ENCODE measurements at places on chromosomes 7 and 10.

GRCh38 chr10:9012312-9012711, 957.8 kb downstream of the GATA3 start:
- DNase-seq: no peak

DNA sequence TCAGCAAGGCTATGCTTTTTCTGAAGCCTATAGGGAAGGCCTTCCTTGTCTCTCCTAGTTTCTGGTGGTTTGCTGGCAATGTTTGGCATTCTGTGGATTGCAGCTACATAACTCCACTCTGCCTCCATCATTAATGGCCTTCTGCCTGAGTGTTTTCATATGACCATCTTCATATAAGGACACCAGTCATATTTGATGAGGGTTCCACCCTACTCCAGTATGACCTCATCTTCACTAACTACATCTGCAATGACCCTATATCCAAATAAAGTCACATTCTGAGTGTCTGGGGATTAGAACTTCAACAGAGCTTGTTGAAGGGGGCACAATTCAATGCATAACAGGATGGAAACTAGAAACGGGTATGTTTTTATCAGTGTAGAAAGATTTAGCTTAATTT, 22.1 kb downstream of the CAV1 start:
- no peak for DNase-seq

- no peak for DNase-seq
Observed at GRCh38 chr10:128487517-128487916, 361.3 kb upstream of the MKI67 start.

DNA sequence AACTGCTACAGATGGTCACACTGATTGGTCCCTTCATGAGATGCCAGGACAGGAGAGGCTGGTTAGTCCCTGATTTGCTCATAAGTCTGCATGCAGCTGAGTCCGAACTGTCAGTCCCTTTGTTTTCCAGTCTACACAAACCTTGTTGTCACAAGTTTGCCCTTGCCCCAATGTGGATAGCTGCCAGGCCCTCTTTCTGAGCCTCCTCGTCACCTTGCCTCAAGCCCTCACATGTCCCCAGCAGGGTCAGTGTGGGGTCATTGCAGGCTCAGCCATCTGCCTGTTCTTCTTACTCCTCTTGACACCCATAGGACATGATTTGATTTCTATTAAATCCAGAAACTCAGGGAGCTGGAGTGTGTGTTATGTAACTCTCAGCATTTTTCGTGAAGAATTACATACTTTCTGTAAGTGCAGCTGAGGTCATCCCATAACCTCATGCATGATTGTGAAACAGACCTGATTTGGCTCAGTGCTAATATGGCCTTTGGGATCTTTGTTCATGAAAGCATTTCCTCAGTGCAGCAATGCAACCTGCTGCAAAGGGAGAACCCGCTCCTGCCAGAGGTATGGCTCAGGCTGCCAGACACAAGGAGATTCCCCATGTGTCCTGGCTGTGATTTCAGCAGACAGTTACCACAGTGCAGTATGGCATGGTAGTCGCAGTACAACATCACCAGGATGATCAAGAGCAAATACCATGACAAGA, 70.0 kb upstream of the ZMIZ2 start:
- no peak for DNase-seq

DNA sequence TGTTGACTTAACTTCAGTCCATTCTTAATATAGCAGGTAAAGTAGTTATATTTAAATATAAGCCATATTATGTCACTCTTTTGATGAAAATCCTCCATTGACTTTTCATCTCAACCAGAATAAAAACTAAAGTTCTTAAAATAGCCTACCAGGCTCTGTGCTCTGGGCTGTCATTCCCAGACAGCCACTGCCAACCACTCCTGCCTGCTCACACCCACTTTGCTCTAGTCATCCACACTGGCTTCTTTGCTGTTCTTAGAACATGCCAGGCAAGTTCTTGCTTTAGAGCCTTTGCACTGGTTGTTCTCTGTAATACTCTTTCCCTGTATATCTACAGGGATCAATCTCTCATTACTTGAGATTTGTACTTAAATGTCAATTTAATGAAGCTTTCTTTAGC, 80.6 kb downstream of the ZEB1 start:
- DNase-seq: no peak

GRCh38 chr7:664997-665735, 61.3 kb upstream of the DNAAF5 start:
- no peak for DNase-seq

DNA sequence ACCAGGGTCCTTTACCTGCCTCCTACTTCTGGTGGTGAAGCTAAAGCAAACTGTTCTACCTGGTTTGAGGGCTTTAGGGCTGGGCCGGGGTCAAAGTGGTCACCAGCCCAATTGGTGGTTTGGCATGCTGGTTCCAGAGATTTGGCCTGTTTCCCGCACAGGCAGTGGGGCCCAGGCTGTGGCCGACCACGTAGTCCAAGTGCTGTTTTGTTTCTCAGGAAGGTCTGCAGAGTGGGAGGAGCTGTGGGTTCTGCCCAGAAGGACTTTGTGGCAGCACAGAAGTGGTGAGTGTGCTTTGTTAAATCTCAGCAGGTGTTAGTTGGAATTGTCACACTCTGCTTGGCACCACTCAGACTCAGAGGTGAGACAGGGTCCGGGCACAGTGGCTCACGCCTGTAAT, 85.8 kb downstream of the MKX start:
- DNase-seq: no peak

GRCh38 chr10:133142523-133143199, 17.4 kb upstream of the KNDC1 start:
- DNase-seq: no peak

DNA sequence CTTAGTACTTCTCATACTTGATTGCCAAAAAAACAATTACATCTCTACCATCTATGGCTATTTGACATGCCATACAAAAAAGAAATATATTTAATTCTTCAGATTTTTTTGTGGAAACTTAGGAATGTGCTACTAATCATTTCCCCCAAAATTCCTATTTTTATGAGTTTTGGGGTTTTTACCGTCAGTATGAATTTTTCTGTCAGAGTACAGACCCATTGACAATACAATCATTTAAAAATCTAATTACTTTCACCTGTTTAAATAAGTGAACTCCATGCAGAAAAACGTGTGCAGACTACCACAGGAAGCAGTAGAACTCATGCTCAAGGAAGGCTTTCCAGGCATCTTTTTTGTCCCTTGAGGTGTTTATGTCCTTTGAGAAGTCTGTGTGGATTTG, 48.8 kb upstream of the FOXP2 start:
- no peak for DNase-seq

DNA sequence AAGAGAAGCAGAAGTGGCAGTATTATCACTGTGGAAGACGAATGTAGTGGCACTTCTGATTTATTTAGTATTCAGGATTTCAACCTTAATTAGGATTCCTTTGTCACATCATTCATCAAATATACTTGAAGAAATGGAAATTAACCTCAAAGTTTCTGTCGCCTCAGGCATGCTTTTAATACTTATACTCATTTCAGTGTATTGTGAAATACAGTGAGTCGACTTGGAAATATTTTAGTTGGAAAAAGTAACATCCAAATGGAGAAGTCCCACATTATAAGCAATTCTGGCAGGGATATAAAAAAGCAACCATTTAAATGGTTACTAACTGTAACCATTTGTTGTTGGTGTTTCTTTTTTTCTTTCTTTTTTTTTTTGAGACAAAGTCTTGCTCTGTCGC, 648.8 kb downstream of the ARL4A start:
- no peak for DNase-seq

DNA sequence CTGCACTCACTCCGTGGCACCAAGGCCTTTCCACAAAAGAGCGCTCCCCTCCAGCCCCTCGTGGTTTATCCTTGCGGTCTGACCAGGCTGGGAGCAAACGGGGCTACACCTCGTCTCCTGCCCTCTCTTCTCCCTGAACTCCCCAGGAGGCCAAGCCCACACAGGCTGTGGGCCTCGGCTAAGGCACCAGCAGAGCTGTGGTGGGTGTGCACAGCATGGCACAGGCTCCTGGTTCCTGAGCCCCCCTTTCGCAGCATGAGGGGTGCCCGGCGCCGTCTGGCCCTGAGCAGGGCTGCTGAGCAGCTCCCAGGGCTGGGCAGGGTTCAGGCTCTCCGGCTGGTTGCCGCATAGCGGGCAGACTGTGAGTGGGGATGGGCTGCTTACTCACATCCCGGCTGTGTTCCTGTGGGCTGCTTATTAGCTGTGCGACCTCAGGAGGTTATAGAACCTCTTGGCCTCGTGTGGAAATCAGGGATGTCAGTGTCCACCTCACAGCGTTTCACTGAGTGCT, 90.4 kb downstream of the ZMIZ1 start:
- no peak for DNase-seq

DNA sequence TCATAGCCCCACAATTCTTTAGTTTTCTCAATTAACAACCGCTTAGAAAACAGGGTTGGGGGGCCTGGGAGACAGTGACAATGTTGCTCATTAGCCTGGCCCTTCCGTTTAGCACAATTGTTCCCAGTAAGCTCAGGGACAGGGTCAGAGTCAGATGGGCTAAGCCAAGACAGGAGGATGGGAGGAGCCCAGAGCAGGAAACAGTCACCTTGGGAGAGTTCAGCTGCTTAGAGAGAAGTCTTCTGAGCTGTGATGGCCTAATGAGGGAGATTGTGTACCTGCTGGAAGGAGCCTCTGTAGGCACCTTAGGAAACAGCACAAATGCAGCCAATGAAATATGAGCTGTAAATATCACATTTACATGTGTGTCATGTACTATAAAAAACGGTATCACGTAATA, 35.9 kb downstream of the SVOPL start:
- DNase-seq: no peak

DNA sequence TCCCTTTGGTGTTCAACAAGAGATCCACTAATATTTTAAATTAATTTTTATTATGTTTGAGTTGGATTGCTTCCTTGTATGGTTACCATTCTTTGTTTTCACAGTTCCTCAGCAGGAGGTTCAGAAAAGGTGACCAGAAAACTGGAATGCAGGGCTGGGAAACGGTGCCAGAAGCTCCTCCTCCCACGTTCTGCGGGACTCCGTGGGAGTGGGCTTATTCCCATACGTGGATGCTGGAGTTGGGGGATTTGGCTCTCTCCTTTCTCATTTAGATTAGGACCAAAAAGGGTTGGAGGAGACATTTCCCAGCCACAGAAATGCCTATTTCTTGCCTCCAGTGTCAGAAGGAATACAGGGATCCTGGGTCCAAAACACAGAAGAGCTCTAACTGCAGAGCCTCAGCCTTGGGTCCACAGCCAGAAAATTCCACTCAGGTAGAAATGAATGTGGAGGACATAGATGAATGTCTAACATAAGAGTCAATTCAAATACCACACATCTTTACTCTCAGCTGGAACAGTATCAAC, 56.0 kb downstream of the SORBS1 start:
- no peak for DNase-seq

DNA sequence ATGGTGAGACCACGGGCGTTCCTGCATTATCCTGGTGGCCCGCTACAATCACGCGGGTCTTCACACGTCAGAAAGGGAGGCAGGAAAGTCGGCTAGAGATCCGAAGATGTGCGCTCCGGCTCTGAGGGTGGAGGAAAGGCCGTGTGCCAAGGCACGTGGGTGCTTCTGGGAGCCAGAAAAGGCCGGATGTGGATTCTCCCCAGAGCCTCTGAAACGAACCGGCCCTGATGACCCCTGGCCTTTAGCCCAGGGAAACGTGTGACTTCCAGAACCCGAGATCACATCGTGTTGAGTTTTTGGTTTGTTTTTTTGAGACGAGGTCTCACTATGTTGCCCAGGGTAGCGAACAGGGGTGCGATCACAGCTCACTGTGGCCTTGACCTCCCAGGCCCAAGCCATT, 244.2 kb downstream of the ELFN1 start:
- DNase-seq: no peak

DNA sequence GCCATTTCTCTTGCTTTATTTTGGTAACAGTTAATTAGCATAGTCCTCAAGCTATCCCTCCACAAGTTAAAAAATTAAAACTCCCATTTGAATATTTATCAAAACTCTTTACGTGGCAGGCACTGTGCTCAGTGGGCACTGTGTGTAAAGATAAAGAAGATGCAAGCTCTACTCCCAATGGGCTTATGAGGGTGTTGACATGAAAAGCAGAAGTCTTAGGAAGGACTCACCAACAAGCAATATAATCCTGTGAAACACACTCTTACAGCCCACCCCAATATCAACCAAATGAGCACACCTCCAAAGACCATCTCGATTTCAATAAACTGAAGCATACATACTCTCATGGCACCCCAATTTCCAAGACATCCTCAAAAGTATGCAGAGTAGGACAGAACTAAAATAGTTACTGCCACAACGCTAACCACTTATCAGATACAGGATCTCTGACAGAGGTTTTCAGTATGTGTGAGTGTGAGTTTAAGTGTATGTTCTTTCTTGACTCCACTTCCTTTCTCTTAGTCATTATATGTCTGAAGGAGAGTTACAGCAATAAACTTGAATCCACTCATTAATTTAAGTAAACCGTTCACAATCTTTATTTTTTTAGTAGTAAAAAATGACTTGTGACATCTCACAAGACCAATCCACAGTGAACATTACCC, 120.0 kb downstream of the PDE1C start:
- no peak for DNase-seq

- no peak for DNase-seq
Observed at GRCh38 chr7:56811081-56811480, 321.2 kb downstream of the ZNF479 start.

- no peak for DNase-seq
Observed at GRCh38 chr7:124062171-124062570, 29.3 kb upstream of the TMEM229A start.

DNA sequence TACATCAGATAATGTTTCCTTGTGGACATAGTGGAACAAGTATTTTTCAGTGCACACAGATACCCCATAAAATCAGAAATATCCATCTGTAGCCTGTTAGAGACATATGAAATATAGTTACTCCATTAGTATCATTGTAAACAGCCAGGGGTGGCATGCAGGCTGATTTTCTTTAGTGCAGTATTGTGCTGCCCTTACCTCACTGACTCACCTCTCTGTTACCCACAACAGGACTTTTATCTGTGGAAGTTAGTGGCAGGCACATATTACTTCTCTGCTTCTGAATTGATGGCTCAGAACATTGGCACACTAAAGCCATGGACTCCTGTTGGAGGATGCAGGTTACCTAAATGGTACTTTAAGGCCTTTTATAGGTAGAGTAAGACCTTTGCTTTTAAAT, 70.0 kb downstream of the SLC25A40 start:
- no peak for DNase-seq

GRCh38 chr10:63273577-63273976, 140.4 kb downstream of the NRBF2 start:
- DNase-seq: no peak

DNA sequence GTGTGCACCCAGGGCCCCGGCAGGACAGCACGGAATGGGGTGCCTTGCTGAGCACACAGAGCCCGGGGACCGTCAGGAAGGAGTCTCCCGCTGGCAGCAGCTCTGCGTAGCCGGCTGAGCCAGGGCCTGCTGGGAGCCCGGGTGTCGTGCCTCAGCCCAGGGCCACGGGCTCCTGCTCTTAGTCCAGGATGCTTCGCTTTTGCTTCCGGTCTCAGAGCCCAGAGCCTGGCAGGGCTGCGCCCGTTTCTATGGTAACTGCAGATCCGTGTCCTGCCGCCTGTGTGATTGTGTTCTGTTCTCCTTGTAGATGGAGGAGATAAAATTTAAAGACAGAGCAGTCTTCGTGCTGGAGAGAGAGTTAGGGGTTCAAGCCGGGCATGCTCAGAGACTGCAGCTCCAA, 53.7 kb upstream of the DPYSL4 start:
- DNase-seq: no peak

Data from NCI-H1048 (cell line).